ENCODE measurements at places on chromosomes 12 and 14.

DNA sequence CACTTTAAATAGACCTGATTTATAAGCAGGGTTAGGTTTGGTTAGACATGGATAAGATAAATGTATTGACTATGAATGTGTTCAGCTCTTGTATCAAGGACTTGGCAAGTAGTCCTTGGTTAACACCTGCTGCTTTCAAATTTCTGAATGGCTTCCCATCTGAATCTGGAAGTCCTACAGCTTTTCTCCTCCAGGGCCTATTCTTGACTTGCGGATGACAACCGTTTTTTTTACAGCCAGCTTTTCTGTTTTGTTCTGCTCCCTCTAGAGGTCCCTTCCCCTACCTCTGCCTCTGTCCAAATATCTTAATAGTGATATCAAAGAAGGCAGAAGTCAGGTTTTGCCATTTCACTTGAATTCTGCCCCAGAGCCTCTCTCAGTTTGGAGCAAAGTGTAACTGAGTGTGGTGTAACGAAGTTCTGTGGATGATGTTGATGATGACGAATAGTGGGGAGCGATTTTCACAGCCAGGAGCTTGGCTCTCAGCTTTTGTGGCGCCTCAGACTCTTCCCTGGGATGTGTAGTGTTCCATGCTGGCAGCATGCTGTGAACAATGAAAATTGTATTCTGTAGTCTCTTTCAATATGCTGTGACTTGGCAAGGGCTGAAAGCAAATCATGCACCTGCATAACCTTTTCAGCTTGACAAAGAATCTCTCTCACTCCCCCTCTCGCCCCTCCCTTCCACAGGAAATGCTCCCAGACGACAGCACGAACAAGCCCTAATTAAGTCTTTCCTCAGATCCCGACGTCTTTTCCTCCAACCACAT lies 5.0 kb upstream of the SLC4A8 start:
- DNase-seq: no peak

- DNase-seq: no peak
Measured at GRCh38 chr12:123363390-123363739, 1.3 kb downstream of the SBNO1 start.

GRCh38 chr12:69056743-69057515 lies 124.0 kb upstream of the CPM start:
- DNase-seq: no peak

DNA sequence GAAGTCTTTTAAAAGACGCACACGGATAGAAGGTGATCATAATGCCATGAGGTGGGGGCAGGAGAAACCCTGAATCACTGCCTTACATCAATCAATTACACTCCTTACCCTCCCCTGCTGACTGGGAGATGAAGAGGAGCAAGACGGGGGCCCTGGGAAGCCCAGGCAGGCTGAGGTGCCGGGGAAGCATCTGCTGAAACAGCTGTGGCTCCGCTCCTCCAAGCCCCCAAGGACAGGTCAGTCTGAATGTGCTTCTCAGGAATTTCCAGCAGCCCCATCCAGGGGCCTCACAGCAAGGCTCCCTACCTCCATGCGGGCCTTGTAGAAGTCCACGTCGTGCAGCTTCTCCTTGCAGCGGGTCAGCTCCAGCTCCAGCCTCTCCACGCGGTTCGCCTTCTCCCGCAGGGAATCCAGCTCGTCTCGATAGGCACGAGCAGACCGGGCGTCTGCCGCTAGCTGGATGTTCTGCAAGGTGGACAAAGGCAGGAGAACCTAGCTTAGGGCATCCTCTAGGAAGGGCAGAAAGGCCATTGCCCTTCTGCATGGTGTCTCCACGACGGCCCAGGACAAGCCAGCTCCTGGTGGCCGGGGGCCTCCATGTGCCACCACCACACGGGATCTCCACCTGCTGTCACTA lies 79.8 kb downstream of the CCDC88C start:
- DNase-seq: no peak

GRCh38 chr12:31363831-31364230 lies 37.9 kb upstream of the SINHCAF start:
- DNase-seq: no peak

DNA sequence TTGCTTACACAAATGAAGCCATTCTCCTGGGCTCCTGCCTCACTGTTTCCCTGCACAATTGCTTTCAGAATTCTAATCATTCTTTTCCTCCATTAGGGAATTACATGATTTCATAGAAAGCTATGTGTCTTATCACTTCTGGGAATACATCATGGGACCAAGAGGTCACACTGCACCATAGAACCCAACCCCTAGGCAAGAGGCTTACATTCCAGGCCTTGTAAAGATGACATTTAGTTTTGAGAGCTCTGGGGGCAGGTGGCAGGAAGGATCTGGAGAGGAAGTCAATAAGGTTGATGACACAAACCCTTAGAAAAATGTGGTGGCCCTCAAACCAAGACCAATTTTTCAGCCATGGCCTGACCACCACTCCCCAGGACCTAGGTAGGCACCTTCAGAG lies 57.1 kb downstream of the NUAK1 start:
- no peak for DNase-seq

DNA sequence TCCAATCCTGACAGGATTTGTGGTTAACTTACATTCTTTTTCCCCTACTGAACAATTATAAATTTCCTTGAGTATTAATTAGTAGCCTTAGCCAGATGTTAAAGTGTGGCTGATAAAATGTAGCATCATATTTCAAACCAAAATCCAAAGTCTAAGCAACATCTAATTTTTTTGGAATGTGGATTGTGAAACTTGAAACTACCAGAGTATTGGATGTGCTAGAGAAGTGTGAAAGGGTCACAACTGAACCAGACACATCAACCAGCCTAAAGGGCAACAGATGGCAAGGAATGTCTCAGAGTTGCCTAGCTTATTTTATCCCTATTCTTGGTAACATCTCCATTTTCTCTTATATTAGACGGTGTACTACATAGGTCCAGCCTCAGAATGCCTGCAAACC lies 153.1 kb upstream of the DCN start:
- no peak for DNase-seq

GRCh38 chr12:68913682-68914081 lies 19.3 kb downstream of the CPM start:
- no peak for DNase-seq

DNA sequence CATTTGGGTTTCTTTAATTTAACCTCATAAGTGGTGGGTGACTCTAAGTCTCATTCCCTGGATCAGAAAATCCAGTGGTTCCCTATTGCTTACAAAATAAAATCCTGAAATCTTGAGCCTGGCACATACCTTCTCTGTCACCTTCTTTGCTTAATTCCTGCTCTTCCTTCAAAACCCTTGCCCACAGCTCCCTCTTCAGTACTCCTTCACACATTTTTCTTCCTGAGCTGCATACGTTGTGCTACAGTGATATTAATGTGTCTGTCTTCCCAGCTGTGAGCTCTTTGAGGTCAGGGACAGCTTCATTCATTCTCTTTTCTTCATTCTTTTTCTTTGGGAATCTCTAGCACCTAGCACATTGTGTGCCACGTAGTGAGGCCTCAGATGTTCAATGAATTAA lies 9.5 kb downstream of the TSPAN11 start:
- DNase-seq: no peak

GRCh38 chr14:51846631-51847488 lies 13.6 kb upstream of the GNG2 start:
- peak; percentile 72 for DNase-seq
